ENCODE measurements at places on chromosomes 3 and 15.

- no peak for DNase-seq
Measured at GRCh38 chr3:61829722-61830350, 268.5 kb downstream of the PTPRG start.

DNA sequence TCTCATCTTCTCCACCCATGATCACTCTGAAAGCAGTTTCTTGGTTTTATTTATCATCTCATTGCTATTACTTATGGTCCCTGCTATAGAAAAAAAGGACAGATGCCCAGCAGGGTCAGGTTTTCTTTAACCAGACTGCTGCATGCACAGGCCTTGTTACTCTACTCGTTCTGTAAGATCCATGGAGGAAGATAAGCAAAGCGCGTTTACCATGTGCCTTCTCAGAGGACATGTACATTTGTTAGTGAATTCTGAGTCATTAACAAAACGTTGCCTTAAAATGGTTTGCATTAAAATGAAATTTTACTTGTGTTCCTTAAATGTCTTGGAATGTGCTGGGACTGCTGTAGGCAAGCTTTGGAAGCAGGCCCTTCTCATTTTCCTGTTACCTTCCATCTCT is 657.3 kb upstream of the KCNMB2 start:
- no peak for DNase-seq

GRCh38 chr3:147422601-147423536 is 13.7 kb downstream of the ZIC1 start:
- DNase-seq, result no peak

- no peak for DNase-seq
Measured at GRCh38 chr15:68833700-68834331, 13.1 kb upstream of the ANP32A start.

DNA sequence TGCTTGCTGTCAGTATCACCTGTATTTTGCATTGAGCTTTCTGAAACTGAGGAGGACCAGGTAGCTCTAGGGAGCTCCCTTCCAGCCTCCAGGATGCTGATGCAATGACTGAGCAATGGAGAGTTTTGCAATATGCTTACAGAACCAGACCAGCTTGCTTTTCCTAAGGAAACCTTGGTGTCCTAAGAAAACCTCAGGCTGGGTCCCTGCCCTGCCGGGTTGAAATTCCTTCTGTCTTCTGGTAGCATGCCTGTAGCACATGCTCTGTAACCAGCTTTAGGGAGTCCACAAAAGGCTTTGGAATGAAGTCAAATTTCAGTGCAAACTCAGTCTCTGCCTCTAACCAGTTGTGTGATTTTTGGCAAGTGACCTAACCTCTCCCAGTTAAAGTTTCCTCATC is 65.8 kb upstream of the GSK3B start:
- DNase-seq, result no peak

DNA sequence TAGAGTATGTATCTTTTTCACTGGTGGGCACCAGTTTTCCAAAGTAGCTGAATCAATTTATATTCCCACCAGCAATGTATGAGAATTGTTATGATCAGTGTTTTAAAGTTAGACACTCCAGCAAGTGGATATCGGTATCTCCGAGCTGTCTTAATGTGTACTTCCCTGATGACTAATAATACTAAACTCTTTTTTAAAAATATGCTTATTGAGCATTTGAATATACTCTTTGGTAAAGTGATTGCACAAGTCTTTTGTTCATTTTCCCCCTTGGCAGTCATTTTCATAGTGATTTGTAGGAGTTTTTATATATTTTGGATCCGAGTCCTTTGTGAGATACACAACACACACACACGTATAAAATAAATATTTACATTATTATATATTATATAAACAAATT is 12.5 kb upstream of the FEM1B start:
- no peak for DNase-seq

DNA sequence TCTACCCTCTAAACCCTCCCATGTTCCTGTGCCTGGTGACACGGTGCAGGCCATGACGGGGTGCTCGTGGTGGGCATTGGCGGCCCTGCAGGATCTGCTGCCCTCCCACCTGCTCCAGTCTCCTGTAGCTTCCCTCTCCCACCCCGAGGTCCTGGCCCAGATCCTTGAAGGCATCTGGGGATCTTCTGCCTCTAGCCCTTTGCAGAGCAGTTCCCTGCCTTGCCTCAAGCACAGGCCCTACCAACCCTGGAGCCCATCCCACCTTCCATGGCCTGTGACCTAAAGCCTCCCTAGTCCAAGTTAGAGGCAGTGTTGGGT is 27.5 kb upstream of the SEC13 start:
- no peak for DNase-seq

DNA sequence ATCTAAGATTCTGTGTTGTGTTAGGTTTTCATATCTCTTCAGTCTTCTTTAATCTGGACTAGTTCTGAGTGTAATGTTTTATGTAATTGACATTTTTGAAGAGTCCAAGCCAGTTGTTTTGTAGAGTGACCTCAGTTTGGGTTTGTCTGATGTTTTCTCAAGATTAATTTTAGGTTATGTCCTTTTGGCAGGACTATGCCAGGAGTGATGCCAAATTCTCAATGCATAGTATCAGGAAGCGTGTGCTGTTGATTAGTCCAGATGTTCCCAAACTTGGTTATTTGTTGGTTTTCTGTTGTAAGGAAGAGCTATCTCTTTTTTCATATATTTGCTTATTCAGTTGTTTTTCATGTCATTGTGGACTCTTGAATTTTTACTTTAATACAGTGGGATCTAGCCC is 32.6 kb downstream of the NMD3 start:
- no peak for DNase-seq

GRCh38 chr3:28476194-28476593 is 127.6 kb upstream of the AZI2 start:
- DNase-seq, result no peak

GRCh38 chr3:31421314-31422048 is 111.2 kb upstream of the STT3B start:
- DNase-seq, result no peak

DNA sequence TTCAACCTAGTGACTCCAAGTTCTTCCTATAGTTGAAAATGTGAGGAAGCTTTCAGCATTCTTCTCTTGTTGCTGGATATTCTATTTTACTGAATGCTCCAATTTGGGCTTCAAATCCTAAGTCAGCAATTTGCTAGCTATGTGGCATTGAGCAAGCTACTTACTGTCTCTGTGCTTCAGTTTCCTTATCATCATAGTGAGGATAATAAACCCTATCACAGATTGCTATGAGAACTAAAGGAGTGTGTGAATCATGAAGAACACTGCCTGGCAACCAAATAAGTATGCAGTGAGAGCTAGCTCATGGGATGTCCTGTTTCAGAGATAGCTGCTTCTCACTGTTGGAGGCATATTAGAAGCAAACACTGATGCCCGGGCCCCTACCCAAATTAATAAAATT is 163.8 kb upstream of the CDIN1 start:
- DNase-seq, result no peak

- no peak for DNase-seq
Measured at GRCh38 chr3:124775877-124776276, 45.6 kb downstream of the UMPS start.

DNA sequence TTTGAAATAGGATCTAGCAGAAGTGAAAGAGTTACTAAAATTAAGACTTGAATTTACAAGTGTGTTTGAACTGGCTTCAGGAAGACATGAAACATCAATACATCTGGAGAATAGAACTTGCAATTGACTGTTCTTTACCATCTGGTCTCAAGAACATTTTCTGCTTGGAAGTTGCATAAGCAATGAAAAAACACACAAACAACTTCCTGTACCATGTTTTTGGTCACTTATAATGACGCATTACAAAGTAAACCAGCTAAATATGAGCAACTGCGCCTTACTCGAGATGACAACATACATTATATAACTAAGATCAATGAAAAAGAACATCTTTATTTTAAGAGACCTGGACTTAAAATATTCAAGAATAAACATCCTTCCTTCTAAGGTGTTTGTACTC is 112.5 kb downstream of the TIGIT start:
- no peak for DNase-seq

- DNase-seq, result no peak
Measured at GRCh38 chr3:23743141-23743784, 62.5 kb upstream of the UBE2E1 start.

DNA sequence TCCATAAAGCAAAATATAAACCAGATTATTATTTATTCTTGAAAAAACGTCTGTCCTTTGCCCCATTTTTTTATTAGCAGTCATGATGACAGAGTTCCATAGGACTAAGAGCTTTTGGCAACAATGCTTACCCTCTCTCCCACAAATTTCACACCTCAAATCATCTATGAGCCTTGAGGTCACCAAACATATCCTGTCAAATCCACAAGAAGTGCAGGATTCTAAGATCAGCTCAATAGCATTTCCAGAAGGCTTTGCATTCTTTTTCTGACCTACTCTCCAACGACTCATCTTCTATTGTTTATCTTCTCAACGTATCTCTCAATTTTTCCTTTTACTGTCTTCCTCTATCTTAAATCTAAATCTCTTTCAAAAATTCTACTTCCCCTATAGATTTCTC is 619.1 kb upstream of the BCHE start:
- no peak for DNase-seq

GRCh38 chr3:132456136-132456535 is 38.8 kb downstream of the DNAJC13 start:
- DNase-seq, result no peak

DNA sequence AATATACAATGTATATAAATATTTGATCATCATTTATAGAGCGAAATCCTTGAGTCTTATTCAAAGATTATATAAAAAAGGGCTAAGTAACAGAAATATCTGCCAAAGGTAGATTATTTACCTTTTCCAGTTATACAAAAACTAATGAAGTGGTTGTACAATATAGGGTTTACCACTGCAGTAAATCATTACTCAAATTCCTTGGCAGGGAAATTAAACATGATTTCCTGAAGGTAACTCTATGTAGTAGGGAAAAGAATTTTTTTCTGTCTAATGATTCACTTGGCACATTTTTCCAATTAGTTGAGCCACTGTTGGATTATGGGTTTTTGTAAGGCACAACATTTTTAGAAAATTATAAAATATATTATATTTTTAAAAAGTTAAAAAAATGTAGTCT is 129.6 kb downstream of the NR2F2 start:
- no peak for DNase-seq

GRCh38 chr3:133136114-133137041 is 98.2 kb downstream of the TMEM108 start:
- DNase-seq, result no peak

GRCh38 chr3:168424059-168424734 is 328.5 kb upstream of the GOLIM4 start:
- DNase-seq, result no peak

- no peak for DNase-seq
Measured at GRCh38 chr3:116517308-116517707, 72.0 kb upstream of the LSAMP start.

DNA sequence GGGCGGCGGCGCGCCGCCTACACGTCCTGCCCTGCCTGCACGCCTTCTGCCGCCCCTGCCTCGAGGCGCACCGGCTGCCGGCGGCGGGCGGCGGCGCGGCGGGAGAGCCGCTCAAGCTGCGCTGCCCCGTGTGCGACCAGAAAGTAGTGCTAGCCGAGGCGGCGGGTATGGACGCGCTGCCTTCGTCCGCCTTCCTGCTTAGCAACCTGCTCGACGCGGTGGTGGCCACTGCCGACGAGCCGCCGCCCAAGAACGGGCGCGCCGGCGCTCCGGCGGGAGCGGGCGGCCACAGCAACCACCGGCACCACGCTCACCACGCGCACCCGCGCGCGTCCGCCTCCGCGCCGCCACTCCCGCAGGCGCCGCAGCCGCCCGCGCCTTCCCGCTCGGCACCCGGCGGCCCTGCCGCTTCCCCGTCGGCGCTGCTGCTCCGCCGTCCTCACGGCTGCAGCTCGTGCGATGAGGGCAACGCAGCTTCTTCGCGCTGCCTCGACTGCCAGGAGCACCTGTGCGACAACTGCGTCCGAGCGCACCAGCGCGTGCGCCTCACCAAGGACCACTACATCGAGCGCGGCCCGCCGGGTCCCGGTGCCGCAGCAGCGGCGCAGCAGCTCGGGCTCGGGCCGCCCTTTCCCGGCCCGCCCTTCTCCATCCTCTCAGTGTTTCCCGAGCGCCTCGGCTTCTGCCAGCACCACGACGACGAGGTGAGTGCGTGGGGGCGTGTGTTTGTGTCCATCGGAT is 602 bp downstream of the TRIM71 start:
- DNase-seq, result no peak

DNA sequence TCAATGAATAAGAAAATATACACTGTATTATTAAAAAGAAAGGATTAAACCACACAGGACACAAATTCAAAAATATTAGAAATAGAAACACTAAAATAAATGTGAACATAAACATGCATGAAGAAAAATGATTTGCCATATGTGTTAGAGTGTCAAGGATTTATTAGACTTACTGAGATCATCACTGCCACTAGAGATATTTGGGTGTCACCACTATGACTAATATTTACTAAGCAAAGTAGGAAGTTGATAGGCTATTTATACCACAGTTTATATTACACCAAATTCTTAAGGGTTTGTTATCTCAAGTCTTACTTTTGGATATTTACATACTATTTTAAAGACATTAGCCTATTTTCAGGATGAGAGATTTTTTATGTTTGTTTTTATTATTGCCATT is 575.0 kb upstream of the SGO1 start:
- DNase-seq, result no peak

- no peak for DNase-seq
Measured at GRCh38 chr3:197376020-197376419, 77.6 kb upstream of the DLG1 start.

GRCh38 chr3:116947148-116947547 is 237.6 kb downstream of the TUSC7 start:
- no peak for DNase-seq

- no peak for DNase-seq
Measured at GRCh38 chr3:69770219-69770618, 31.0 kb downstream of the MITF start.

- DNase-seq, result no peak
Measured at GRCh38 chr3:56688191-56688590, 5.1 kb upstream of the TASOR start.

GRCh38 chr3:38907426-38907825 is 91.4 kb upstream of the SCN10A start:
- no peak for DNase-seq

GRCh38 chr3:29520764-29521163 is 239.9 kb downstream of the RBMS3 start:
- no peak for DNase-seq

- DNase-seq, result no peak
Measured at GRCh38 chr3:185649414-185649813, 63.3 kb downstream of the SENP2 start.
